ENCODE measurements at places on chromosomes 4 and X. TPM values are rescaled to one million over a fixed set of nuclear protein-coding genes. Genes with fewer than 3 reads are reported as not detected.
A peak's percentile ranks its signal among the peaks of the same experiment; 100 is the strongest.

HS6ST2 gene
- not detected for total RNA-seq

ZNF185 gene
- total RNA-seq, result 40.2 TPM

PRRG1 gene
- total RNA-seq, result not detected

NSG1 gene
- total RNA-seq, result 13.1 TPM

PAGE5 gene
- 0.94 TPM for total RNA-seq

IQSEC2 gene
- 1.9 TPM for total RNA-seq

REPS2 gene
- total RNA-seq, result 0.35 TPM

SRPX gene
- not detected for total RNA-seq

GRCh38 chr4:184384810-184385557 lies 89.4 kb downstream of the IRF2 start:
- H3K36me3 ChIP-seq, result peaks cover 2% of the 10 kb centered on the region
- H3K4me3 ChIP-seq, result peak overlapping the region; percentile 5
- no peaks in the 10 kb centered on the region for H3K27me3 ChIP-seq
- no peak for DNase-seq
- H3K4me1 ChIP-seq, result peaks cover 39% of the 10 kb centered on the region

DNA sequence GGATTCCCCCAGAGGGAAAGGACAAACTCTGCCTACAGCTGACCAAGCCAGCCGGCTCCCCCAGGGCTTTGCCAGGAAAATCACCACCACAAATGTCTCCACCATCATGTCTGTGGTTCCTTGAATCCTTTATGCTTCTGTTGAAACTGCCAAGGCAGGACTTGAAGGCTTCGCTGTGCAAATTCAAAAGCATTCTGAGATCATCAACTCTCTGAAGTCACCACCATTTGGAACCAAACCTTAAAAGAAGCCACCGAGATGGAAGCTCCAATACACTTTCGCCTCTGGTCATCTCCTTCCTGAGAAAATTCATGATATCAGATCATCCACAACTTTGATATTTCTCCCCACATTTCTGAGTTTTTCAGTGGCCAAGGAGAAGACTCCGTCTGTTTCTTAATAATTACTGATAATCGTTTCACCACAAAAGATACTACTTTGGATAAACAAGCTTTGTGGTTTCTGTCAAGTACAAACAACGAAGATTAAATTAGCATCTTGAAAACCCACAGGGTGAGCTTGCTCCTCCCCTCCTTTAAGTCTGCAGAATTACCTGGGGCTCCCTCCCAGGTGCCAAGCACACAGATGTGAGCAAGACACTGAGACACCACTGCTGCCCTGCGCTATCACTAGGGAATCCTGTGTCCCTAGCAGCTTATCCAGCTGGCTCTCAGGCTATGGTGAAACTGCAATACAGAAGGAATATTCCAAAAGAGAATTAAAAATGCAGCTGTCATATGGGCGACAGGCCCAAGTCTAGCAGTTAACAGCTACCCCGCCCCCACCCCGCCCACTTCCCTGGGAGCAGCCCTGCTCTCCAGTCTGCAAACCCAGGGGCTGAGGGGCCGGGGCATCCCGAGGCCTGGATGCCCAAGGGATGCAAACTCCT lies 125.0 kb upstream of the TBL1X start:
- DNase-seq, result no peak
- no peaks in the 10 kb centered on the region for H3K27me3 ChIP-seq
- peak overlapping the region; percentile 75 for H3K4me3 ChIP-seq

GRCh38 chr4:114108869-114109268 lies 129.4 kb upstream of the ARSJ start:
- H3K27ac ChIP-seq, result no peak overlapping the region
- H3K4me3 ChIP-seq, result no peak overlapping the region
- H3K36me3 ChIP-seq, result no peaks in the 10 kb centered on the region

GRCh38 chr4:105596684-105597083 lies 44.3 kb downstream of the ARHGEF38 start:
- H3K36me3 ChIP-seq, result no peaks in the 10 kb centered on the region
- peaks cover 42% of the 10 kb centered on the region for H3K27me3 ChIP-seq
- no peak overlapping the region for H3K4me3 ChIP-seq
- H3K4me1 ChIP-seq, result peaks cover 2% of the 10 kb centered on the region
- DNase-seq, result no peak
- H3K27ac ChIP-seq, result no peak overlapping the region

GRCh38 chrX:151973851-151974335 lies 583 bp downstream of the GABRE start:
- peaks cover 15% of the 10 kb centered on the region for H3K27me3 ChIP-seq
- no peaks in the 10 kb centered on the region for H3K36me3 ChIP-seq
- DNase-seq, result no peak
- no peaks in the 10 kb centered on the region for H3K4me1 ChIP-seq

DNA sequence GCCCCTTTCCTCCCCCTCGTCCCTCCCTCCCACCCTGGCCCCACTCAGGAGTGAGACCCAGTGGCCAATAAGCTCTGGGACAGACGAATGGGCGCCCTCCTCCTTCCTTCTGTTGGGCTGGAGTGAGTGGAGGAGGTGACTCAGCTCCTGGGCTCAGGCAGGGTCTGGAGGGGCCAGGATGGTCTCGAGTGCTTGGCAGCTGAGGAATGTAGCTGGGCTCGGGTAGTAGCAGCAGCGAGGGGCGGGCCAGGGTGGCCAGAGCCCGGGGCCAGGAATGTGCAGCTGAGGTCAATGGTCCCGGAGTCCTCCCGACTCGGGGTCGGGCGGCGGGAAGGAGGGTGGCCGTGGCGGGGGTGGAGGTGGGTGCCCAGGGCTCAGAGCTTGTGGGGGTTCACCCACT lies 15.0 kb downstream of the G6PD start:
- no peak for DNase-seq
- no peaks in the 10 kb centered on the region for H3K36me3 ChIP-seq
- no peak overlapping the region for H3K4me3 ChIP-seq
- H3K27ac ChIP-seq, result no peak overlapping the region

DNA sequence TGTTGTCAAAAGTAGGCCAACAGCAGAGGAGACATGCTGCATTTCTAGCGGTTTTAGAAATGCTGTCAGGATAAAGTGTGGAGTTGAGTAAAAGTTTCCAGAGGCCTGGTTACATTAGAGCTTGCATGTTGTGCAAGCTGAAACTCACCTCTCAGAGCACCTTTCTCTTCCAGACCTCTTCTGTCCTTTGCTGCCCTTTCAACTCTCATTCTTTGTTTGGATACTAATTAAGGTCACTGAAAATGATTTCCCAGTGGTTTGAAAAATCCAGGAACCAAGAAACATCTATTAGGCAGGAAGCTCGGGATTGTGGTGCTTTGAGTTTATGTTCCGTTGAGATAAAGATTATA lies 426.6 kb downstream of the MAPK10 start:
- DNase-seq, result no peak
- H3K4me1 ChIP-seq, result no peaks in the 10 kb centered on the region
- no peak overlapping the region for H3K4me3 ChIP-seq

DNA sequence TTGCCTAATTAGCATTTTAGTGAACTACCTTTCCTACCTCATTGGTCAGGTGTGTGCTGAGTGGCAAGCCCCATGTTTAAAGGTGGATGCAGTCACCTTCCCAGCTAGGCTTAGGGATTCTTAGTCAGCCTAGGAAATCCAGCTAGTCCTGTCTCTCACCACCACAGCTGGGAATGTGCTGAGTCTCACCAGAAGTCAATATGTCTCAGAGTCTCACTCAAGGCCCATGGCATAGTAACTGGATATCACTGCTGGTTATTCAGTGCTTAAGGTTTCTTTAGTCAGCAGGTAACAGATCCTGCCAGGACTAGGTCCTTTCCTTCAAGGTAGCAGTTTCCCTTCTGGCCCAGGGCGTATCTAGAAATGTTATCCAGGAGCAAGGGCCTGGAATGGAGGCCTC lies 136.5 kb downstream of the COX18 start:
- H3K27ac ChIP-seq, result no peak overlapping the region
- H3K27me3 ChIP-seq, result peaks cover 29% of the 10 kb centered on the region
- H3K4me3 ChIP-seq, result no peak overlapping the region
- H3K4me1 ChIP-seq, result no peaks in the 10 kb centered on the region
- no peaks in the 10 kb centered on the region for H3K36me3 ChIP-seq
- DNase-seq, result no peak

DNA sequence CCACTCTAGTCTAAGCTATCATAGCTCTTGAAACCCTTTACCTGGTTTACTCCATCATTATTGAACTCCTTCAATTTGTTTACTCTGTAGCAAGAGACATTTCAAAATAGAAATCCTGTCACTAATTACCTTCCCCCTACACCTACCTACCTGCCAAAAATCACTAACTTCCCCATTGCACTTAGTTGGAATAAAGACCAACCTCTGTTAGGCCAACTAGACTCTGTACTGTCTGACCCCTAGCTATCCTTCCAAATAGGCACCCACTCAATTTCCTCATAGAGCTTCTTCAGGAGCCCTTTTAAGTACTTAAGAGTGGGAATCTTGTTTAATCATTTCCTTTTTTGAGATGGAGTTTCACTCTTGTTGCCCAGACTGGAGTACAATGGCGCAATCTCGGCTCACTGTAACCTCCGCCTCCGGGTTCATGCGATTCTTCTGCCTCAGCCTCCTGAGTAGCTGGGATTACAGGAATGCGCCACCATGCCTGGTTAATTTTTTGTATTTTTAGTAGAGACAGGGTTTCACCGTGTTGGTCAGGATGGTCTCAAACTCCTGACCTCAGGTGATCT lies 8.9 kb upstream of the CDKL2 start:
- H3K4me3 ChIP-seq, result peak overlapping the region; percentile 42
- DNase-seq, result no peak
- peaks cover 10% of the 10 kb centered on the region for H3K36me3 ChIP-seq
- peaks cover 4% of the 10 kb centered on the region for H3K4me1 ChIP-seq
- H3K27me3 ChIP-seq, result no peaks in the 10 kb centered on the region

GRCh38 chr4:54904953-54905352 lies 220.4 kb downstream of the KDR start:
- H3K4me3 ChIP-seq, result no peak overlapping the region
- no peak for DNase-seq
- no peaks in the 10 kb centered on the region for H3K4me1 ChIP-seq

GRCh38 chrX:136954930-136955329 lies 74.4 kb upstream of the RBMX start:
- no peak overlapping the region for H3K4me3 ChIP-seq
- no peak overlapping the region for H3K27ac ChIP-seq
- DNase-seq, result no peak
- H3K36me3 ChIP-seq, result no peaks in the 10 kb centered on the region

DNA sequence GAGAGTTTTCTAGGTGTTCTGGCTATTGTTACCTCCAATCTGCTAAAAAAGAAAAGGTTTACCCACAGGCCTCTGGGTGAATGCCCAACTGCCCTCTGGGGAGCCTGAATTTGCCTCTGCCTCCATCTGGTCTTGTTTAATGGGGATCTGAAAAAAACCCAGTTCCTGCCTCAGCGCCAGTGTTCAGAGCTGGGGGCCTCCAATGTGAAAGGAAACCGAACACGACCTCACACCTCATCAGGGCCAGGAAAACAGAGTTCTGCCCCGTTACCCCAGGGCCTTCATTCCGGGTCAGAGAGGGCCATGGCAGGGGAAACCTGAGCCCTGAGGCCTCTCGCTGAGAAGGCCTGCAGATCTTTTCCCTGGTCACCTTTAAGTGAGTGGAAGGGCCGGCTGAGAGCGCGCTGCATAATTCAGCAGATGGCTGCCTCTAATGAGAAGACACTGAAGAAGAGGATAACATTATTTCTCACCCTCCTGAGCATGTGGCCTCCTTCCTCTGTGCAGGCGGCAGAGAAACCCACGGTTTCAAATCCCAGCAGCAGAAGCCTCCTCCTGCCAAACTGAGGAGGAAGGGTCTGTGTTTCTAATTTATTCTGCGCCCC lies 6.8 kb downstream of the SEPTIN6 start:
- no peak for DNase-seq
- H3K4me3 ChIP-seq, result peak overlapping the region; percentile 86
- H3K4me1 ChIP-seq, result peaks cover 36% of the 10 kb centered on the region
- H3K27me3 ChIP-seq, result no peaks in the 10 kb centered on the region
- H3K36me3 ChIP-seq, result no peaks in the 10 kb centered on the region

DNA sequence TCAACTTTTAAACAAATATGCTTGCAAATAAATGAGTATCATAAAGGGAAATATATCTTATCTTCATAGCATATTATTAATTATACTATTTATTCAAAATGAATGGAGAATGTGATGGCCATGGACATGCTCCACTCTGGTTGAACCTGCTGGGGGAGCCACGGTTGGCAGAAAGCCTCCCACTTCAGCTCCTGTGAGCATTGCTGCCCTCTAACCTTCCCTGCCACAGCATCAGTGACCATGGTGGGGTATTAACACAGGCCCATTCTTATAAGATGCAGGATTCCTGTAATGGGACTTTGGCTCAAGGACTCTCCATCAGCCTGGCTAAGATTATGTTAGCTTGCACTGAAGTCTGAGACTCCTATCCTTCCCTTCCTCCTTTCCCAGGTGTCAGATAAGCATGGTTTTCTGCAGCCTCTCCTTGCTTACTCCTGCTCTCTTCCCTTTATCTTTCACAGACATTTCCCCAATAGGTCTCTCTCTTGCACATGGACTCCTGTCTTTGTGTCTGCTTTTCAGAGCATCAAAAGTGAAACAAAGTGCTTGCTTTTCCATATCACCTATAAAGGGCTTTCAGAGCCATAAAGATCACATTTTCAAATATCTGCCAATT lies 4.9 kb upstream of the ABRAXAS1 start:
- no peak overlapping the region for H3K4me3 ChIP-seq
- H3K36me3 ChIP-seq, result no peaks in the 10 kb centered on the region
- DNase-seq, result no peak
- no peaks in the 10 kb centered on the region for H3K27me3 ChIP-seq
- H3K4me1 ChIP-seq, result peaks cover 8% of the 10 kb centered on the region
- no peak overlapping the region for H3K27ac ChIP-seq

- H3K4me1 ChIP-seq, result peaks cover 28% of the 10 kb centered on the region
- DNase-seq, result no peak
- H3K4me3 ChIP-seq, result no peak overlapping the region
- no peaks in the 10 kb centered on the region for H3K27me3 ChIP-seq
Observed at GRCh38 chr4:1199556-1200331, 27.4 kb upstream of the SPON2 start.

DNA sequence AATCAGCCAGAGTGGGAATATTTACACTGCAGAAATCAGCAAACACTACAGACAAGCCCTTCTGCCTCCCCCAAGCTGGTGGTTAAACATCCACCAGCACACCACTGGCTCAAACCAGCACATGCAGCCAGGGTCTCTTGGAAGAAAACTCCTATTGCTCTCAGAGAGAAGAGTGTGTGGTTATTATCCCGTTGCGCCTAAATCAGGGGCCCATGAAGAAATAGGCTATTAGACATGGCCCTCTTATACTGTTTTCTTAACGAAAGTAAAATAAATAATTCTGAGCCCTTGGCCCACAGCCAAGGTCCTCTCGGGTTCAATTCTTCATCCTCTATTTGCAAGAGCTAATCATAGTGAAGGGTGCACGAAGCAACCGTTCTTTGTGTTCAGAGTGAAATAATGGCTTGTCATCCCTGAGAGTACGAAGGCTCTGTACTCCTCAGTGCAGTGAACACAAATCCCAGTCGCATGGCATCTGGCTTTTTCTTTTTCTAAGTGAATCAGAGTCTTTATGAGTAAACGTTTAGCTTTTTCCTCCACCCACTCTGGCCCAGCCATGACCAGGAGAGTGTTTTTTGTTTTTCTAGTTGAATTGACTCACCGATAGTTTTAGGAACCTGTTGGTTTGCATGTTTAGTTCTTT lies 33.4 kb upstream of the RBM47 start:
- H3K4me1 ChIP-seq, result no peaks in the 10 kb centered on the region
- H3K36me3 ChIP-seq, result no peaks in the 10 kb centered on the region
- H3K4me3 ChIP-seq, result no peak overlapping the region
- DNase-seq, result no peak
- H3K27ac ChIP-seq, result peak overlapping the region; percentile 0
- no peaks in the 10 kb centered on the region for H3K27me3 ChIP-seq

GRCh38 chrX:103889216-103889615 lies 57.2 kb upstream of the RAB9B start:
- H3K4me1 ChIP-seq, result no peaks in the 10 kb centered on the region
- no peak overlapping the region for H3K27ac ChIP-seq
- no peaks in the 10 kb centered on the region for H3K27me3 ChIP-seq
- H3K36me3 ChIP-seq, result no peaks in the 10 kb centered on the region
- no peak overlapping the region for H3K4me3 ChIP-seq
